HT1080 (cell line): ENCODE measurements at places on chromosomes 2 and 18. TPM values are rescaled to one million over a fixed set of nuclear protein-coding genes. Genes with fewer than 3 reads are reported as not detected.

The FOXI3 gene
- total RNA-seq, result not detected in 2 replicates

DNA sequence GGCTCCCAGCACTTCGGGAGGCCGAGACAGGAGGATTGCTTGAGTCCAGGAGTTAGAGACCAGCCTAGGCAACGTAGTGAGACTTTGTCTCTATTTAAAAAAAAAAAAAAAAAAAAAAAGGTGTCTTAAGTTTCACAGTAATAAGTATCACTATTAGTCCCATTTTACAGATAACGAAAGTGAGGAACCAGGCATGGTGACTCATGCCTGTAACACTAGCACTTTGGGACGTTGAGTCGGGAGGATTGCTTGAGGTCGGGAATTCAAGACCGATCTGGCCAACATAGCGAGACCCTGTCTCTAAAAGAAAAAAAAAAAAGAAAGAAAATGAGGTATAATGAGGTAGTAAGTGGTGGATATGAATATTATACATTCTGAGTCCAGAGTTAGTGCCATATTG is 2.5 kb downstream of the KCNJ13 start:
- no peak for DNase-seq

- DNase-seq, result peak; percentile 31
Observed at GRCh38 chr2:32772638-32773447, 145.0 kb downstream of the TTC27 start.

DNA sequence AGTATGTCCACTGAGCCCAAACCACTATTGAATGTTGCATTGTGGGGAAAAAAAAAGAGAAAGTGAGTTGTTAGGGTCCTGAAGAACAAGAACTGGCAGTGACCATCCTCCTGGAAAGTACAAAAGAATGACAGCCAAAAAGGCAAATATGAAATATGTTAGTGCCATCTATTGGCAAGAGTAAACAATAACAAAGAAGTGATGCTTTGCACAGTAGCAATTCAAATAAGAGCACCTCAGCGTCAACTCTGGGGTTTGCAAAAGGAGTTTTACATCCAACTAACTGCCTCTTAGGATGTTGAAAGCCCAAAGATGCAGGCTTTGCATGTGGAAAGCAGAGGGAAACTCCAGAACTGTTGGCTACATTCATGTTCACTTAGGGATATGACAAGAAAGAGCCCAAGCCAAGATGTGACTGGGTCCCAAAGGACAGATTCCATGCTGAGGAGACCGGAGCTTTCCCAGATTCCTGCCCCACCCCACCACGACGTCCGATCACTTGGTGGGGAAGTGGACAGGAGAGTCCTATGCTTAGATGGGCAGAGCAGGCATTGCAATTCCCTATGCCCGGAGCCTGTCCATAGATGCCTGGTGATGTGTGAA is 15.6 kb downstream of the TRABD2A start:
- peak; percentile 30 for DNase-seq
